ENCODE measurements at places on chromosomes 7 and 10.

DNA sequence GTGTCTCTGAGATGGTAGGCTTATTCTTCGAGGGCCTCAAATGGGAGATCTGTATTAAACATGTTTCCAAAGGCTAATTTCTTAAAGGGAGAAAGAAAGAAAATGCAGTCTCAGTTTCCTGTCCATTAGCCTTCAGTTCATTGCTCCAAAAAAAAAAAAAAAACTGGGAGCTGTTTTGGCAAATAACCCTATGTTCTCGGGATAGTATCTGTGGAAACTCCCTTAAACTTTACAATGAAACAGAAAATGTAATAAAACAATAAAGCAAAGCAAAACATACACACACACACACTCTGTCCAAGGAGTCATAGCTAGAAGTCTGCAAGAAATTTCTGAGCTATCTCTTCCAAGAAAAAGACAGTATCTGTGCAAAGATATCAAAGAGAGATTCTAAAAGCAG is 172.5 kb upstream of the CELF2 start:
- no peaks in the 10 kb centered on the region for H3K36me3 ChIP-seq
- H3K4me1 ChIP-seq, result no peaks in the 10 kb centered on the region
- no peaks in the 10 kb centered on the region for H3K27me3 ChIP-seq
- no peak for DNase-seq
- H3K27ac ChIP-seq, result no peak overlapping the region

- H3K27ac ChIP-seq, result no peak overlapping the region
- no peaks in the 10 kb centered on the region for H3K4me1 ChIP-seq
- DNase-seq, result no peak
- no peak overlapping the region for H3K4me3 ChIP-seq
Observed at GRCh38 chr7:43557831-43558495, 24.9 kb upstream of the STK17A start.

DNA sequence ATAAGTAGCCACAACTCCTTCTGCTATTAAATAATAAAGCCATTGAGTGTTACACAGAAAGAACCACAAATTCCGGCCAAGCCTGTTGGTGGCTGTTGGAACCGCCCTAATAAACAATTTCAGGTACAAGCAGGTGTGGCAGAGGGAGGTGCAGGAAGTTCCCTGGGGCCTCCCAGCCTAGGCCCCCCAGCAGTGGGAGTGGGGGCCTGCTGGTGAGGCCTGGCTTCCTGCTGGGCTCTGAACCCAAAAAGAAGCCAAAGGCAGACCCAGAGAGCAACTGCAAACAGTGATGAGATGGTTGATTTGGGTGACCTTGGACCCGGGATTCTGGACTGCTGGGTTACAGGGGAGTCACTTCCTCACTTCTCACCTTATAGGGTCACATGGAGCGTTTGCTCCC is 21.0 kb upstream of the LMTK2 start:
- DNase-seq, result no peak
- H3K4me1 ChIP-seq, result no peaks in the 10 kb centered on the region
- H3K27ac ChIP-seq, result no peak overlapping the region
- no peaks in the 10 kb centered on the region for H3K27me3 ChIP-seq

GRCh38 chr10:127033216-127034033 is 128.2 kb downstream of the DOCK1 start:
- H3K27me3 ChIP-seq, result no peaks in the 10 kb centered on the region
- no peak for DNase-seq
- no peaks in the 10 kb centered on the region for H3K4me1 ChIP-seq
- H3K36me3 ChIP-seq, result no peaks in the 10 kb centered on the region

- no peaks in the 10 kb centered on the region for H3K27me3 ChIP-seq
- H3K4me3 ChIP-seq, result no peak overlapping the region
- no peaks in the 10 kb centered on the region for H3K36me3 ChIP-seq
- no peaks in the 10 kb centered on the region for H3K4me1 ChIP-seq
- no peak overlapping the region for H3K27ac ChIP-seq
Observed at GRCh38 chr7:102967798-102968197, 55.0 kb downstream of the LRRC17 start.

DNA sequence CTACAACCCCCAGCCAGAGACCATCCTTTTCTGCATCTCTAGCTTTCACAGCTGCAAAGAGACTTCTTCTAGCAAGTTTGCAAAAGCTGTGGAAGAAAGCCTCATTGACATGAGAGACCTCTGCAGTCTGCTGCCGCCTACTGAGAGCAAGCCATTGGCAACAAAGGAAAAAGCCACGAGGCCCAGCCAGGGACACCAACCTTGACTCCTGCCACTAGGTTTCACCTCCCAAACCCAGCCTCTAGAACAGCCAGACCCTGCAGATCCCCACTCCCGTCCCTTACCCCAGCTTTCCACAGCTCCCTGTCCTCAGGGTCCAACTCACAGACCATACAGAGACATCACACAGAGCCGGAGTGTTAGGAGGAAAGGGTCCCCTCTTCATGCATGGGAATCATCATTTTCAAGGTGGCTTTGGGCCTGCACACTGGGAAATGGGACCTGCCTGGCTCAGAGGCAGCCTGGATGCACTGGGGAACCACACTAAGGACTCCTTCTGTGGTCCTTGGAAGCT is 14.6 kb upstream of the C10orf53 start:
- H3K4me3 ChIP-seq, result no peak overlapping the region
- no peaks in the 10 kb centered on the region for H3K4me1 ChIP-seq
- no peaks in the 10 kb centered on the region for H3K36me3 ChIP-seq

DNA sequence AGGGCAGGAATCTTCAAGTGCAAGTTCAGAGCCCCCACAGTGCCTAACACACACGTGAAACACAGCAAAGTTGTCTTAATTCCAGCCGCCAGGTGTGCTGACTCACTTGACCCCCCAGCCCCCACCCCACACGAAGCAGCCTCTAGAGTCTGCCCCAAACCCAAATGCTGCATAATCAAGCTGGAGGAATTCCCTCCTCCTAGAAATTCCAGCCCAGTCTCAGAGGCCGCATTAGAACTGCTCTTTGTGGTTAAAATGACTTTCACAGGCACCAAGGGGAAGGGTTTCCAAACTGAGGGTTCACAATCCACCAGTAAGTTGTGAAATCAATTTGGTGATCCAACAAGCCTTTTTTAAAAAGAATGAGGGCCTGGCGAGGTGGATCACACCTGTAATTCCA is 67.0 kb upstream of the PLXNA4 start:
- no peaks in the 10 kb centered on the region for H3K4me1 ChIP-seq
- no peaks in the 10 kb centered on the region for H3K27me3 ChIP-seq
- H3K4me3 ChIP-seq, result no peak overlapping the region

DNA sequence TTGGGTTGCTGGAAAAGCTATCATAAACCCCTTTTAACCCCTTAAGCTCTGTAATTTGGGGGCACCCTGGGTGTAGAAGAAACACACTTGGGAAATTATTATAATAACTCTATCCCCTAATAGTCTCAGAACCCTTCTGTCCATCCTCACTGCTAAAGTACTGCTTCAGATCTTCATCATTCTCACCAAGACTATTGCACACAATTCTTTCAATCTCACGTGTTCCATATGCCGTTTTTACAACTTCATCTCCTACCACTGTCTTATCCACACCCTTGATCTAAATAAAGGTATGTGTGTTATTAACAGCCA is 15.8 kb downstream of the ANKRD22 start:
- H3K27me3 ChIP-seq, result no peaks in the 10 kb centered on the region
- H3K4me3 ChIP-seq, result no peak overlapping the region
- peaks cover 9% of the 10 kb centered on the region for H3K36me3 ChIP-seq
- peaks cover 54% of the 10 kb centered on the region for H3K4me1 ChIP-seq
- DNase-seq, result no peak

GRCh38 chr7:16399265-16399831 is 22.0 kb downstream of the CRPPA start:
- no peaks in the 10 kb centered on the region for H3K27me3 ChIP-seq
- H3K4me1 ChIP-seq, result no peaks in the 10 kb centered on the region
- H3K36me3 ChIP-seq, result no peaks in the 10 kb centered on the region
- no peak overlapping the region for H3K27ac ChIP-seq
- no peak overlapping the region for H3K4me3 ChIP-seq
- no peak for DNase-seq

- no peaks in the 10 kb centered on the region for H3K4me1 ChIP-seq
- no peak for DNase-seq
- no peak overlapping the region for H3K27ac ChIP-seq
Observed at GRCh38 chr7:130849604-130850003, 115.6 kb upstream of the KLF14 start.

DNA sequence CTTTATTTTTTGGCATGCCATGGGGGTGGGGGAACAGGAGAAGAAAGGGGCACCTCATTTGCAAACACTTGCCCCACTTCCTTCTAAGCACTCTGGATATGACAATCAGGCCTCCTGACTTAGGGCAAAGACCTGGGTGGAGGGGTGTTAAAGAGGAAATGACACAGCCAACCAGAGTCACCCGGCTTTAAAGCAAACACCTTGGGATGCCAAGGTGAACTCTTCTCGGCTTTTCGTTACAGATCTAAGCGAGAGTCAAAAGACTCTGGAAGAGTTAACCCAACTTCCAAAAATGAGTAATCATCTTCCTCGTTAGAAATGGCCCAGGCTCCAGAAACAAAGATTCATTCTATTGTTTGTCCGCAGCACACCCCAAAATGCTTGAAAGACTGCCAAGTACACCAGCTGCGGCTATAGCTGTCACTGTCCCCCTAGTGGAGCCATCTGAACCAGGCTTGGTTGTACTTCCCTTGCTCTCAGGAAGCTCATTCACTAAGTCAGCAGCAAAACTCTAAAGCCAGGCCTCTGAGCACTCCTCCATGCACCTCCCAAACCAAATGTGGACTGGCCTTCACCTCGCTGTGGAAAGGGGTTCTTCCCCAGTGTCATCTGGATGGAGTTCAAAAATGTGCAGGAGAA is 24.8 kb downstream of the FAM53B start:
- H3K4me1 ChIP-seq, result peaks cover 99% of the 10 kb centered on the region
- H3K27ac ChIP-seq, result peak overlapping the region; percentile 92
- no peaks in the 10 kb centered on the region for H3K36me3 ChIP-seq
- DNase-seq, result peak; percentile 87
- no peak overlapping the region for H3K4me3 ChIP-seq

DNA sequence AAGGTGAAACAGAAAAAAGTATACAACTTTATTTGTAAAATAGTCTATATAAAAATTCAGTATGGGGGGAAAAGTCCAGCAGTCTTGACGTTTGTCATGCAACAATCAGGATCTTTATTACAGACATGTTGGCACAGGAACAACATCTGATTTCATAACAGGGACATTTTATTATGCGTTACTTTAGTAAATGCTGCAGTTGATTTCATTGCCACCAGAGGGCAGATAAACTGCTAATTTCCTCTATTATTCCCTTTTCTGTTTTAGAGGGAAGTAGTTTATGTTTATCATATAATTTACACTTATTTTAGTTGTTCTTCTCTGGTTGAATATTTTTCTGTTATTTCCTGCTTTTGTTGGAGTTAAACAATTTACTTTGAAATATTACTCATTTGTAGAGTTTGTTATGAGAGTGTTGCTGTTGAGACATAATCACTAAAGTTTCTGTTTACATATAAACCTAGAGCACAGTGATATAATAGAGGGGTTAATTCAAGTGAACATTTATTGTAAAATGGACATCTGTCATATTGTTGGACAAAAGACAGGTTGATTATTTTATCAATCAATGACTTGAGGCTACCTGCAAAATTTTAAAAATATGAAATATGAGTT is 3.3 kb downstream of the PLXDC2 start:
- H3K4me1 ChIP-seq, result peaks cover 64% of the 10 kb centered on the region
- no peak for DNase-seq
- H3K27ac ChIP-seq, result peak overlapping the region; percentile 88
- no peaks in the 10 kb centered on the region for H3K36me3 ChIP-seq
- H3K27me3 ChIP-seq, result peaks cover 16% of the 10 kb centered on the region

- H3K36me3 ChIP-seq, result no peaks in the 10 kb centered on the region
- DNase-seq, result no peak
- no peak overlapping the region for H3K4me3 ChIP-seq
- H3K4me1 ChIP-seq, result no peaks in the 10 kb centered on the region
- peak overlapping the region; percentile 56 for H3K27ac ChIP-seq
Observed at GRCh38 chr7:106448992-106449859, 164.4 kb upstream of the NAMPT start.

- H3K36me3 ChIP-seq, result peaks cover 36% of the 10 kb centered on the region
- H3K4me3 ChIP-seq, result peak overlapping the region; percentile 94
- peaks cover 36% of the 10 kb centered on the region for H3K4me1 ChIP-seq
- peak overlapping the region; percentile 85 for H3K27ac ChIP-seq
- H3K27me3 ChIP-seq, result no peaks in the 10 kb centered on the region
Observed at GRCh38 chr7:151226560-151226874, 488 bp downstream of the ABCF2 start.

GRCh38 chr7:140918236-140918635 is 6.5 kb downstream of the BRAF start:
- no peak overlapping the region for H3K27ac ChIP-seq
- H3K36me3 ChIP-seq, result no peaks in the 10 kb centered on the region
- H3K4me3 ChIP-seq, result no peak overlapping the region
- no peak for DNase-seq
- peaks cover 17% of the 10 kb centered on the region for H3K4me1 ChIP-seq

DNA sequence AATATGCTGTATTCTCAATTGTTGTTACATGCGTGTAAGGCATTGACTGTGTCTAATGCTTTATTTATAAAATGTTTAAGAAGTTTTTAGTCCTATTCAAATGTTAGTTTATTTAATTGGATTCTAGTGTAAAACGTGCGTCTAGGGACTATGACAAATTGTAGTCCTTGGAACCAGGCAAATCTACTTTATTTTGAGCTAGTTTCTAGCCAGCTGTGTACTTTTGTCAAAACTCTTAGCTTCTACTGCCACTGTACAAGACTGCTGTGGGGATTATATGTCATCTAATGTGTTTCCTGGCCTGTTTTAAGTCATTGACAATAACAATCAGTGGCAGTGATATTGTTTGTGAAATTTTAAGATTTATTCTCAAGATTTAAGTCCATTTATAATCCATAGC is 220.5 kb upstream of the SEMA3D start:
- H3K27ac ChIP-seq, result no peak overlapping the region
- H3K4me3 ChIP-seq, result no peak overlapping the region
- H3K27me3 ChIP-seq, result no peaks in the 10 kb centered on the region
- no peak for DNase-seq

DNA sequence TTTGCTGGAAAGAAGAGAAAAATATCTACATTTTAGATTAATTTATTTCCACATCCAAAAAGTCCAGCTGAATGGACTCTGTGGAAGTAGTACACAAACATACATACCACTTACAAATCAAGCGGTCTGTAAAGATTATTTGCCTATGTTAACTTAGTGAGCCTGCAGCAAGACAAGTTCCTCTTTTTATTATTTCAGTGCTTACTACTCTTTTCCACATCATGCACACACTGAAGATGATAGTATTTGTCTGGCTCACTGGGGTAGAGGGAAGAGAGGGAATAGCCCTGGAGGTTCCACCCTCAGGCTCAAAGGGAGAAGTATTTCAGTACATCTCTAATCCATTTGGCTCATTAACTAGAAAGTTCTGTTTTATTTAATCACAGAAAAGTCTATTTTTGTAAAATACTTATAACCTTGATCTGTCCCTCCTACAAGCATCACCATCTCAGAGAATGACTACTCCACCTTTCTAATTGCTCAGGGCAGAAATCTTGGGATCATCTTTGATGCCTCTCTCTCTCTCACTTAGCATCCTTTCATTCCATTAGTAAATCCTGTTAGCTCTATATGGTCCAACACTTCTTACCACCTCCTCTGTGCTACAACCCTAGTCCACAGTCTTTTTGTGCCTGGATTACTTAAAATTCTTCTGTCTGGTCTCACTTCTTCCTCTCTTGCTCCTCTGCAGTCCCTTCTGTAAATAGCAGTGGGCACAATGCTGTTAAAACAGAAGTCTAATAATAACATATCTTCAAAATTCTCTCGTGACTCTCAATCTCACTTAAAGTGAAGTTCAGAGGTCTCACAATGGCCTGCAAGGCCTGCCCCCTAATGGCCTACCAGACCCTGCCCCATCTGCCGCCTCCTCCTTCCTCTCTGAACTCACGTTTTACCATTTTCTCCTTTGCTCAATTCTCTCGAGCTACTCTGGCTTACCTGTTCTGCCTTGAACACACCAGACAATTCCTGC is 64.3 kb upstream of the CCDC6 start:
- peaks cover 20% of the 10 kb centered on the region for H3K4me1 ChIP-seq
- H3K36me3 ChIP-seq, result no peaks in the 10 kb centered on the region
- no peak for DNase-seq
- no peaks in the 10 kb centered on the region for H3K27me3 ChIP-seq

All from spleen (tissue), 13 donors.